Vagina (tissue), 2 donors: ENCODE measurements at places on chromosomes 2 and 18. TPM values are rescaled to one million over a fixed set of nuclear protein-coding genes. Genes with fewer than 3 reads are reported as not detected.

BMP10 gene
- total RNA-seq: not detected

DNA sequence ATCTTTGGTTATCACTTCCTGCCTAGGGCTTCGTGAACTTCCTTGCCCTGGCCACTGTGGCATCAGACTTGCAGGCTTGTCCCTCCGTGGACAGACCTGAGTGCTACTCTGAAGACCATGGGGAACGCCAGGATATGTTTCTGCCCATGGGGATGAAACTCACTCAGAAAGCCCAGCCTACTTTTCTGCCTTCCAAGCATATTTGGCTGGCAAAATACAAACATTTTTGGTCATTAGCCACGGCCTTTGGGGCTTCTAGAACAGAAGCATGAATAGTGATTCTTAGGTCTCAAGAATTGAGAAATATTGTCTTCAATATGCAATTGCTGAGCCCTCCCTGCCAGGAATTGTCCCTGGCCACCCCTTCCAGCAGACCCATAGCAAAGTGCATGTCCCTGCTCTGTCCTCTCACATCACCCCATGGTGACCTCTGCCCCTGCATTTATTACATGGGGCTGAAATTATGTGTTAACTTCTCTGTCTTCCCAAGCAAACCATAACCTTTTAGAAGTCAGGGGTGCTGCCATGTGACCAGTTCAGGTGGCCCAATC is 152.4 kb downstream of the OSR1 start:
- H3K27ac ChIP-seq: no peak overlapping the region
- H3K27me3 ChIP-seq: no peaks in the 10 kb centered on the region
- no peaks in the 10 kb centered on the region for H3K36me3 ChIP-seq

TRAF3IP1 gene
- total RNA-seq: 10.3 TPM

IL37 gene
- total RNA-seq: not detected

GRCh38 chr2:150997066-150997465 is 264.6 kb downstream of the RBM43 start:
- H3K4me1 ChIP-seq: peaks cover 16% of the 10 kb centered on the region
- DNase-seq: no peak
- no peaks in the 10 kb centered on the region for H3K27me3 ChIP-seq
- no peak overlapping the region for H3K27ac ChIP-seq
- H3K4me3 ChIP-seq: no peak overlapping the region
- H3K36me3 ChIP-seq: no peaks in the 10 kb centered on the region

DNA sequence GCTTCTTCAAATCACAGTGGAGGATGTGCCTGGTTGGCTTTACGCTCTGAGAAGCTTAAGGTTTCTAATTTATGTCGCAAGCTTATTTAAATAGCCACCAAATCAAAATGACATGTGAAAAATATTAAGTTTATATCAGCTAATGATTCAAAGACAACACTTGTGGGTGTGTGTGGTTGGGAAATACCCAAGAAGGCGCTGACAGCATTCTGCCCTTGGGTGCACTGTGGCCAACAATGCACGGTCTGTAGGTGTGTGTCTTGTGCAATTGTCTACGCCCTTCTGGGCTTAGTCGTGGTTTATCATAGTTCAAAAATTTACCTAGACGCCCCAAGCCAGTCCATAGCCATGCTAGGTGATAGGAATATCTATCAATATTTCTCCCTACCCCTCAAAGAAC is 60.9 kb downstream of the KCTD1 start:
- no peak overlapping the region for H3K27ac ChIP-seq
- no peaks in the 10 kb centered on the region for H3K27me3 ChIP-seq
- DNase-seq: no peak
- peaks cover 4% of the 10 kb centered on the region for H3K4me1 ChIP-seq
- peaks cover 3% of the 10 kb centered on the region for H3K36me3 ChIP-seq

STPG4 gene
- total RNA-seq: 2.9 TPM

GRCh38 chr18:76913583-76913982 is 91.2 kb downstream of the ZNF236 start:
- H3K36me3 ChIP-seq: peaks cover 71% of the 10 kb centered on the region
- H3K27me3 ChIP-seq: no peaks in the 10 kb centered on the region
- H3K4me1 ChIP-seq: no peaks in the 10 kb centered on the region
- H3K27ac ChIP-seq: no peak overlapping the region
- no peak for DNase-seq

- no peak for DNase-seq
- H3K27me3 ChIP-seq: no peaks in the 10 kb centered on the region
- H3K4me1 ChIP-seq: no peaks in the 10 kb centered on the region
- no peak overlapping the region for H3K4me3 ChIP-seq
- H3K27ac ChIP-seq: no peak overlapping the region
Observed at GRCh38 chr2:128605421-128605820, 286.8 kb upstream of the HS6ST1 start.

DNA sequence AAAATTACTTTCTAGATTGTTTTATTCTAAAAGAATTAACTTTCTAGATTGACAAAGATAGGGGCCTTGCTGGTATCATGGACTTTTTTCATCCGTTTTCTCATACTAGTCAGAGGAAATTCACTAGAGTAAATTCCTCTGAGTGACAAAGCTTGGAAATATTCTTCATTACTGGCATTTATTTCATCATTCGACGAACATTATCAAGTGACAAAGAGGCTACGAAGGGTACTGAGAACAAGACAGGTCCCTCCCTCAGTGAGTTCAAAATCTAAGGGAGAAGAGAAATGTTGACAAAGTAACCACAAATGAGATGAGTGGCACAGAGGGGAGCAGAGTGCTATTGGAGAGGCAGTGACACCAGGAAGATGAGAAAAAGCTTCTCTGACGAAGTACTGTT is 4.3 kb downstream of the EPG5 start:
- no peak overlapping the region for H3K27ac ChIP-seq
- peaks cover 40% of the 10 kb centered on the region for H3K4me1 ChIP-seq
- no peak overlapping the region for H3K4me3 ChIP-seq
- DNase-seq: no peak
- H3K36me3 ChIP-seq: no peaks in the 10 kb centered on the region
- H3K27me3 ChIP-seq: no peaks in the 10 kb centered on the region

SLC19A3 gene
- 7.4 TPM for total RNA-seq

DNA sequence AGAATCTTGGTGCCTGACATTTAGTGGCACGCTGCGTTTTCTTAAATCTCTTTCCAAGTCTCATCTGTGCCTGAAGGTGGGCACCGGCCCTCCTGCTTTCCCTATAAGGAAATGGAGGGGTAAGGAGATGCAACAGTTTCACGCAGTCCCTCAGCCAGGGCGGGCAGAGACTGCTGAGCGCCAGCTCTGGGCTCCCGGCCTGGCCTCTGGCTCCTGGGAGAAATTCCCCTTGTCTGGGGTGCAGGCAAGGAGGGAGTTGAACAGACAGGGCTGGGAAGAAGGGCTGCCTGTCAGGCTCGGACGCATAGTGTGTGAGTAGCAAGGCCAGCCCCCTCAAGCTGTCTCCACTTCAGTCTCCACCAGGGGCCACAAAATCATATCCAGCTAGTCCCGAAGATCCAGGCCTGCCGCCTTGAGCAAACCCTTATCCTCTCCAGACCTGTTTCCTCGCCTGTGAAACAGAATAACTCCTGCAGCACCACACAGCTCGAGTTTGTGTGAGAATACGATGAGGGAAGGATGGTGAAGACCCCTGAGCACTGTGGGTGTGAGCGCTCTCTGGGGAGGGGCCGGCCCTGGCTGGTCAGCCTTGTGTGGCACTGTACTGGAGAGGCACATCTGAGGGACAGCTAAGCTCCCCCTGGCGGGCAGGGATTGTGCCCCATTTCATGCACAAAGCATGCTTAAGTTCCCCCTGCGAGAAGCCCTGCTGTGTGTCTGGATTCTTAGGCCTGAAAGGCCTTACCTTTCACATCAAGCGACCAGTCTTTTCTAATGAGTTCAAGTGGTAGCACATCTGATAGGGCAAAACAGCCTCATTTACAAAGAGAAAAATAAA is 33.8 kb downstream of the SDC1 start:
- no peaks in the 10 kb centered on the region for H3K4me1 ChIP-seq
- no peak for DNase-seq
- H3K36me3 ChIP-seq: no peaks in the 10 kb centered on the region

GRCh38 chr2:48605482-48606175 is 12.0 kb upstream of the GTF2A1L start:
- no peak overlapping the region for H3K4me3 ChIP-seq
- no peak overlapping the region for H3K27ac ChIP-seq
- no peaks in the 10 kb centered on the region for H3K4me1 ChIP-seq
- no peaks in the 10 kb centered on the region for H3K36me3 ChIP-seq
- no peaks in the 10 kb centered on the region for H3K27me3 ChIP-seq

GRCh38 chr2:177646791-177647190 is 254.2 kb downstream of the AGPS start:
- no peak for DNase-seq
- no peak overlapping the region for H3K4me3 ChIP-seq

SKOR2 gene
- not detected for total RNA-seq

DNA sequence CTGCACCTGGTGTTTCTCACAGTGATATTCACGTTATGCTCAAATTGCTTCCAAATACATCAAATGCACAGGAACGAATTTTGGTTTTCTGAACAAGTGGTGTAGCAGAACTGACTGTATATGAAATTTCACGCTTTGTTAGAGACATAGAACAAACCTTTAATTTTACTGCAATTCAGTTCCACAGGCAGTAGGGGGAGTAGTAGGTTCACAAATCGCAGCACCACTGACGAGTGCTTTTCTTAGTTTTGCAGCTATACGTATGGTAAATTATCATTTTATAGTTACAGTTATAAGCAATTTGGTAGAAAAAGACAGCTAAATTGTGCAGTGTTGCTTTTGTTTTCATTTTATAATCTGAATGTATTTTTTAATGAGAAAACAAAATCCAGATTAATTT is 113.3 kb downstream of the KIAA1328 start:
- no peaks in the 10 kb centered on the region for H3K36me3 ChIP-seq
- DNase-seq: no peak
- H3K4me1 ChIP-seq: no peaks in the 10 kb centered on the region

GRCh38 chr2:222968550-222969155 is 83.3 kb upstream of the KCNE4 start:
- no peak overlapping the region for H3K4me3 ChIP-seq
- H3K4me1 ChIP-seq: no peaks in the 10 kb centered on the region
- no peaks in the 10 kb centered on the region for H3K36me3 ChIP-seq
- H3K27ac ChIP-seq: no peak overlapping the region
- H3K27me3 ChIP-seq: no peaks in the 10 kb centered on the region

- H3K27me3 ChIP-seq: no peaks in the 10 kb centered on the region
- DNase-seq: peak; percentile 40
- no peak overlapping the region for H3K27ac ChIP-seq
- H3K4me1 ChIP-seq: no peaks in the 10 kb centered on the region
- no peaks in the 10 kb centered on the region for H3K36me3 ChIP-seq
- no peak overlapping the region for H3K4me3 ChIP-seq
Observed at GRCh38 chr2:29619689-29620088, 301.7 kb downstream of the ALK start.

DNA sequence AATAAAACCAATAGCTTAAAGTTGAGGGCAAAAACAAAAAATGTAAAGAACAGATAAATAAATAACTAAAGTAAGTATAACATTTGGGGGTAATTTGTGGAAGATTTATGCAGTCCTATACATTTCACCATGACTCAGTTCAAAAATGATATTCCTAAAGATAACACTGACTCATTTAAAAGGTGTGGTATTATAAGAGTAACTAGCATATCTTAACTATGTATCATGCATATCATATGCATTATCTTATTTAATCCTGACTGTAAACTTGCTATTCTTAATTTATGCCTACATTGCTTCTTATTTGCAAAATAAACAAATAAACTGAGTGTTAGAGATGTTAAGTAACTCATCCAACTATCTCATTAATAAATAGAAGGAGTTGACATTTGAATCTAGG is 726.5 kb upstream of the PKDCC start:
- DNase-seq: no peak
- no peak overlapping the region for H3K27ac ChIP-seq
- H3K4me3 ChIP-seq: no peak overlapping the region

DNA sequence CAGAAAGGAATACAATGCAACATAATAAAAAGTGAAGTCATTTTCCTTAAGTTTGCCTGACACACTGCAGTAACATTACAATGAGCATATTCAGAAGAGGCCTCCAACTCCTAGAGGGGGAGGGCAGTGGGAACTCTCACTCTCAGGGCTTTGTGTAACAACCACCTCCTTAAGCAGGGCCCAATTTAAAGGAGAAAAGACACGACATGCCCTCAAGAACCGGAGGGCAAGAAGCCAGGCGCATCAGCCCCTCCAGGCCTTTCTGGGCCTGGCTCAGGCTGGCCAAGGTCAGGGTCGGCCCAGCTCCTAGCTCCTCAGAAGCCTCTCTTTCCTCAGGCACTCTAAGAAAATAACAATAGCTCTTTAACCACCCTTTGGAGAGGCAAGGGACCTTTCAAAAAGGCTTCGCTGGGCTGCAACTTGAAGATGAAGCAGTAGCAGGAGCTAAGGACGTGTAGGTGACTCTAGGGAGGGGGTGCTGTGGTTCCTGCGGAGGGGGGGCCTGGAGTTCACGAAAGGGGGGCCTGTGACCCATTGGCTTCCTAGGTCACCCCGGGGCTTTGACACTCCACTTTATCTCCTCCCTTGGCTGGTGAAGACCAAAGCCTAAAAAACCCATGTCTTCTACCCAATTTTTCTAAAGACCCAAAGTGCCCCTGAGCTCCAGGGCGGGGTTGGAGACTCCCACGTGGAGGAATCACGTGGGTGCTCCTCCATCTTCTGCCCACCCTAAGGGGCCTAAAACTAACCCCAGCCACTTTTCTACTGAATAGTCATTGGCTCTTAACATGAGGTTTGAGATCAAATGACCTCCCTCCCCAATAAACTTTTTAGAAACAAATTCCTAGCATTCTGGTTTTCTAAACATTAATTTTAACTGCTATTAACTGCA is 13.3 kb downstream of the SERTAD2 start:
- H3K27ac ChIP-seq: peak overlapping the region; percentile 21
- H3K4me1 ChIP-seq: peaks cover 86% of the 10 kb centered on the region
- H3K4me3 ChIP-seq: no peak overlapping the region
- no peaks in the 10 kb centered on the region for H3K27me3 ChIP-seq

DNA sequence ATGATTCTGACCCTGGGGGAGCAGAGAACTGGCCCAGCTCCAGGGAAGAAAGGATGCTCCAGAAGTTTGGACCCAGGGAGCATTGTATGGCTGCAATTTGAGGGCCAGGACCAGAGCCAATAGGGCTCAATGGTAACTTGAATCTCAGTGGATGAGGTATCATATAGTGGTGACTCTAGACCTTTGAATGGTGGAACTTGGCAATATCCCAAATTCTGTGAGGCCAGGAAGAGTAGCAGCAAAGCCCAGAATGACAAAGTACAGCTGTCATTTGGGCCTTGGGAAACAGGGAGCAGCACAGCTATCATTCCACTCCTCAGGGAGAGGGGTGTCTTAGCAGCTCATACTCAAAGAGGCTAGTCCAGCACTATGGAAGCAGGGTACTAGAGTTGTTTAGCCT is 332.9 kb upstream of the RBMS1 start:
- no peak overlapping the region for H3K27ac ChIP-seq
- no peaks in the 10 kb centered on the region for H3K27me3 ChIP-seq
- no peaks in the 10 kb centered on the region for H3K4me1 ChIP-seq
- no peaks in the 10 kb centered on the region for H3K36me3 ChIP-seq

DNA sequence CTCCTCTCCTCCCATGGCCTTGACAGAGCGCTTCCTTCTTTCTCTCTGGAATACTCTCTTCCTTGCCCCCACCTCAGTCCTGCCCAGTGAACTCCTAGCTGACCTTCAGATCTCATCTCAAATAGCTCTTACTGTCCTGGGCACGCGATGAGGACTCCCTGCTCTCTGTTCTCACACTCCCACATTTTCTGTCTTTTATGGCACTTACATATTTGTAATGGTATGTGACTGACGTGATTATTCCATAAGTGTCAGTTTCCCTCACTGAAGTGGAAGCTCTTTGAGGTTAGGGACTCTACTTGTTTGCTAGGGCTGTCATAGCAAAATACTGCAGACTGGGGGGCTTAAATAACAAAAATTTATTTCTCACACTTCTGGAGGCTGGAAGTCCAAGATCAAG is 1.7 kb upstream of the DYSF start:
- H3K36me3 ChIP-seq: no peaks in the 10 kb centered on the region
- peaks cover 23% of the 10 kb centered on the region for H3K4me1 ChIP-seq
- DNase-seq: no peak
- H3K27me3 ChIP-seq: no peaks in the 10 kb centered on the region
